ENCODE measurements at places on chromosomes 5 and 9. TPM values are rescaled to one million over a fixed set of nuclear protein-coding genes. Genes with fewer than 3 reads are reported as not detected.

PDZD2 gene
- 4.1 TPM for total RNA-seq

MEIKIN gene
- total RNA-seq: 1.4 TPM

GCNT1 gene
- 8.9 TPM for total RNA-seq

ANKRD55 gene
- total RNA-seq: 0.79 TPM

CARD9 gene
- 3.9 TPM for total RNA-seq

PTGR1 gene
- total RNA-seq: 30.9 TPM

ZNF366 gene
- 5.0 TPM for total RNA-seq

ZNG1F gene
- 5.3 TPM for total RNA-seq

FOXI1 gene
- not detected for total RNA-seq

PCDHB6 gene
- total RNA-seq: 1.6 TPM

FER gene
- total RNA-seq: 62.2 TPM

SLC46A2 gene
- 0.19 TPM for total RNA-seq

PPP1R26 gene
- 8.0 TPM for total RNA-seq

SLC6A18 gene
- total RNA-seq: not detected

BTNL8 gene
- not detected for total RNA-seq

IFNA17 gene
- total RNA-seq: not detected

CD14 gene
- 68.8 TPM for total RNA-seq

GHR gene
- 11.4 TPM for total RNA-seq

SLCO4C1 gene
- 0.19 TPM for total RNA-seq

DOCK8 gene
- total RNA-seq: 17.9 TPM

ASS1 gene
- total RNA-seq: 106 TPM

F12 gene
- 0.38 TPM for total RNA-seq

FAM221B gene
- total RNA-seq: not detected

DMRTA1 gene
- 0.09 TPM for total RNA-seq

ROPN1L gene
- total RNA-seq: not detected

SLCO6A1 gene
- not detected for total RNA-seq

TYRP1 gene
- 0.67 TPM for total RNA-seq

CAPSL gene
- total RNA-seq: not detected

TMC1 gene
- 1.00 TPM for total RNA-seq

MYO10 gene
- total RNA-seq: 11.2 TPM

S1PR3 gene
- 208 TPM for total RNA-seq

NUTM2G gene
- not detected for total RNA-seq
